NCI-H2107 (cell line): ENCODE measurements at places on chromosomes 5 and 9.

DNA sequence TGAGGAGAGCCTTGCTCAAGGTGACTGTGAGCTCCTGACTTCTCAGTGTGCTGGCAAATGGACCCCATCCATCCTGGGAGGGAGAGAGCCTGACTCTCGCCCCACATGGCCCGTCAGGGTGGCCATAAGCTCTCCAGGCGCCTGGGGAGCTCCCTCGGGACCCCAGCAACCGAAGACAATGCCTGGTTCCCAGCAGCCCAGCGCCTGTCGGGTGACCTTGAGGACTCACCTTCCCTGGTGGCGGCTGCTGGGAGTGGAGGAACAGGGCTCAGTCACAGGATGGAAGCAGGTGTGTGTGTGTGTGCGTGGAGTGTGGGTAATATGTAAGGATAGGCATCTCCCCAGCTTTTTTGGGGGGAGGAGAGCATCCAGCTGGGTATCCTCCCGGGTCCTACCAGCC is 190.3 kb downstream of the MELK start:
- DNase-seq = no peak

- no peak for DNase-seq
Observed at GRCh38 chr9:136017289-136018190, 56.4 kb upstream of the UBAC1 start.

GRCh38 chr9:109518621-109519335 is 20.7 kb upstream of the PTPN3 start:
- no peak for DNase-seq

DNA sequence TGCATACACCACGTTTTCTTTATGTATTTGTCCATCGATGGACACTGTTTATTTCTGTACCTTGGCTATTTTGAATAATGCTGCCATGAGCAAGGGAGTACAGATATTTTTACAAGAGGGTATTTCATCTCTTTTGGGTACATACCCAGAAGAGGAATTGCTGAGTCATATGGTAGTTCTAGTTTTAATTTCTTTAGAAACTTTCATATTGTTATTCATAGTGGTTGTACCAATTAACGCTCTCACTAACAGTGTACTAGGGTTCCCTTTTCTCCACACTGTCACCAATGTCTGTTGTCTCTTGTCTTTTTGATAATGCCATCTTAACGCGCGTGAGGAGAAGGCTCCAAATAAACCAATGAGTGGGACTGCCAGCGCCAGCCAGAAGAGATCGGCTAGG is 257.6 kb upstream of the EDIL3 start:
- DNase-seq = no peak
